ENCODE measurements at places on chromosomes 4 and X.

DNA sequence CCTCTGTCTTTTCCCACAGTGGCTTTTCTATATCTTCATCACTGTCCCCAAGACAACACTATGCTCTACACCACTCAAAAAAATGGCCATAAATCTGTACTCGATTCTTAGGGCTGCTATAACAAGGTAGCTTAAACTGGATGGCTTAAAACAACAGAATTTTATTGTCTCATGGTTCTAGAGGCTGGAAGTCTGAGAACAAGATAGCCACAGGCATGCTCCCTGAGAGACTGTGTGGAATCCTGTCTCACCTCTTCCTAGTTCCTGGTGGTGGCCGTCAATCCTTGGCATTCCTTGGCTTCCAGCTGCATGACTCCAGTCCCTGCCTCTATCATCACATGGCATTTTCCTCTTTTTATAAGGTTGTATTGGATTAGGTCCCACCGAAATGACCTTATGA lies 70.7 kb upstream of the DCLK2 start:
- no peak for DNase-seq

DNA sequence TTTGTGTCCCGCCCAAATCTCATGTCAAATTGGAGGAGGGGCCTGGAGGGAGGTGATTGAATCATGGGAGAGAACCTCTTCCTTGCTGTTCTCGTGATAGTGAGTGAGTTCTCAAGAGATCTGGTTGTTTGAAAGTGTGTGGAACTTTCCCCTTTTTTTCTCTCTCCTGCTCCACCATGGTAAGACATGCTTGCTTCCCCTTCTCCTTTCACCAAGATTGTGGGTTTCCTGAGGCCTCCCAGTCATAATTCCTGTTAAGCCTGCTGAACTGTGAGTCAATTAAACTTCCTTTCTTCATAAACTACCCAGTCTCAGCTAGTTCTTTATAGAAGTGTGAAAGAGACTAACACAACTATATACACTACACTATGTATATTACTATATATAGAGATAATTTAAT lies 697.8 kb upstream of the HS3ST1 start:
- DNase-seq, result no peak

- DNase-seq, result no peak
These were observed 19.0 kb downstream of the GAB1 start for GRCh38 chr4:143355540-143356217.

DNA sequence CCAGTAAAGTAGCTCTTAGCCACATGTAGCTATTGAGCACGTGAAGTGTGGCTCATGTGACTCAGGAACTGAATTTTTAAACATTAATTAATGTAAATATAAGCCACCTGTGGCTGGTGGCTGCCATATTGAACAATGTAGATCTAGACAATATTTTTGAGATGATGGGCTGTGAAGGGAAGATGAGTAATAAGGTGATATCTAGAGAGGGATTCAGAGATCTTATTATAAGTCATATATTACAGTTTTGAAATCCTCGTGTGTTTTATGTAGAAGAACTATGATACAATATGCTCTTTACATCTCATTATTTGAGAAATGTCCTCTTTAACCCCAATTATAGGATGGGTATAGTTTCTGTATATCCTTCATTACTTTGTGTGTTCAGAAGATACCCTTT lies 5.6 kb downstream of the GAR1 start:
- DNase-seq, result no peak

DNA sequence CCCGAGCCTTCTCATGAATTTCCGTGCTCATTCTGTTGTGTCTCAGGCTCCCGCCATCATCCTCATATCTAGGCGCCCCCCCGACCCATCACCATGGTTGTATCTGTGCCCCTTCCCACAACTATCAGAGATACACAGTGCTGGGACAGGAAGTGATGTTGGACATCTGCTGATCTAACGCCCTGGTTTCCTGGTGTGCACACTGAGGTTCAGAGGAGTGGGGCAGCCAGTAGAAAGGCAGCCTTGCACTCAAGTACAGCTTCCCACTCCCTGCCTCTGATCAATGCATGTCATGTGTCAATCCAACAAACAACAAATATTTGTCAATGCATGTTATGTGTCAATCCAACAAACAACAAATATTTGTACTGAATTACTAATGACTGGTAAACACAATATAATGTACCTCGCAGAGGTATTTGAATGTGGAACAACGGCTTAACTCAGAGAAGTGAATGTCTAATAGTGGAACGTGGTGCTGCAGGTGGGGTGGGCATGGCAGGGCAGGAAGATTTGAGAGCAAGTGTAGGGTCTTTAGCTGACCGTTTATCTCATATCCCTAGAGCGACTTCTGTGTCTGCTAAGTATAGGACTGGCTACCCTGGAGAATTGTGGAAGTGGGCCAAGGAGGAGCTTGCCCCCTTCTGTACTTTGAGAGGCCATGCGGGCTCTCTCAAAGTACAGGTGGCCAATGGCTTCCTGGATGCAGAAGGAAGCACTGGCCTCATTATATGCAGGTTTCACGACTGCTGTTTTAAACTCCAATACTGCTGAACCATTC lies 10.3 kb upstream of the SEL1L3 start:
- no peak for DNase-seq

DNA sequence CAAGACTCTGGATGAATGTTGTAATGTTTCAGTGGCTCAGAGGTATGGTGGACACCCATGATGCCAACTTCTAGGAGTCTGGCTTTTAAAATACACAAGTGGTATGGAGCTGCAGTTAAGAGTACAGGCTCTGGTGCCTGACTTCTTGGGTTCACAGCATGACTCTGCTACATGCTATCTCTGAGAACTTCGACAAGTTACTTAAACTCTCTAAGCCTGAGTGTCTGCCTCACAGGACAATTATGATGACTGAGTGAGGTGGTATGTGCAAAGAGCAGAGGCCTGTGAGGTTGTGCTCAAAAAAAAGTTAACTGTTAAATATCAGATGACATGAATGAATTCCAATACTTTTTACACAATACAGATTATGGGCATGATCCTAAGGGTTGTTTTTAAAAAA lies 90.9 kb upstream of the SRD5A3 start:
- DNase-seq, result no peak

- DNase-seq, result no peak
These were observed 3.0 kb upstream of the IRF2 start for GRCh38 chr4:184477201-184477999.

DNA sequence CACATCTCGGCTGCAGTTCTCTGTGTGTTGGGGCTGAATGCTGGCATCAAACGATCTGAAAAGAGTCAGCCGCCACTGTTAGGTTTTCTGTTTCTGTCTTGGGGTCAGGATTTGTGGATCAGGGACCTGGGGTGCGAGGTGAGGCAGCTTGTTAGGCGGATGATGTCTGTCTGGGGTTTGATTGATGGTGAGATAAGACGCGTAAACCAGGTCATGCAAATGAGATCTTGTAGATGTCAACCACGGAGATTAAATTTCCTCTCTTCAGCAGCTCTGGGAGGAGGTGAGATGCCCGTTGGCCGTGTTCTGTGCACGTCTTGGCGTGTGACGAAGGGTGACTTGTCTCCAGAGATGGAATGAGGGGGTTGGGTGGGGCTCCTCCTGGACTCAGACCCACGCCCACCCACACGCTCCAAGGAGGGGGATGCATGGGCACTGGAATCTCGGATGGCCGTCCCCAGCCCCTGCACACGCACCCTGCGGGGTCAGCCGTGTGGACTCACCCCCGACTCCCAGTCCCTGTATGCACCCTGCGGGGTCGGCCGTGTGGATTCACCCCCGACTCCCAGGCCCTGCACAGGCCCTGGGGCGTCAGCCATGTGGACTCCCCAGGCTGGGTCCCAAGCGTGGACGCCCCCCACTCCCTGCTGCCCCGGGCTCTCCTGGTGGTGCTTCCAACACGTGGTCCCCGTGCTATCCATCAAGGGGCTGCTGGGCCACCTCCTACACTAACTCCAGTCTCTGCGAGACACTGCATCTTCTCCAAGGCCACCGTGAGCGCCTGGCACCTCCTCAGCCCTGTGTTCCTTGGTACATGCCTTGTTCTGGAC lies 16.0 kb upstream of the UVSSA start:
- DNase-seq, result no peak

- no peak for DNase-seq
These were observed 36.4 kb upstream of the GPR174 start for GRCh38 chrX:79107891-79108718.

GRCh38 chr4:144565527-144566195 lies 80.3 kb upstream of the HHIP start:
- no peak for DNase-seq

GRCh38 chr4:47736555-47736954 lies 101.3 kb downstream of the CORIN start:
- DNase-seq, result no peak

- no peak for DNase-seq
These were observed 260.8 kb upstream of the VCX start for GRCh38 chrX:7582191-7582590.

DNA sequence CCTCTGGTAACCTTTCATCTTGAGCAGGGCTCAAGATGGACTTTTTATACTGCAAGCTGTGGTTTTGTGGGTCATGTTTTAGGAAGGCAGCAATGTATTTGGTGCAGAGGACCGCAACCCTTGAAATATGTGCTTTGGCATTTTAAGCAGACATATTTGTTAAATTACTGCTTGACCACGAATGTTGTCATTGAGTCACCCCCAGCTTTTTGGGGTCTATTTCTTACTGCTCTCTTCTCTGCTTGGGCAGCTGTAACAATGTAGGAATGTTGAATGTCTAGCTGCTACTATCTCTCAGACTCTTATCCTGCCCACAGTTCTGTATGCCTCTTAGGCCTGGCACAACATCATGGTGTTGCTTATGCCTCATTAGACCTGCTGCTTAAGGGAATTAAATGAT lies 6.0 kb downstream of the RBPJ start:
- DNase-seq, result no peak

DNA sequence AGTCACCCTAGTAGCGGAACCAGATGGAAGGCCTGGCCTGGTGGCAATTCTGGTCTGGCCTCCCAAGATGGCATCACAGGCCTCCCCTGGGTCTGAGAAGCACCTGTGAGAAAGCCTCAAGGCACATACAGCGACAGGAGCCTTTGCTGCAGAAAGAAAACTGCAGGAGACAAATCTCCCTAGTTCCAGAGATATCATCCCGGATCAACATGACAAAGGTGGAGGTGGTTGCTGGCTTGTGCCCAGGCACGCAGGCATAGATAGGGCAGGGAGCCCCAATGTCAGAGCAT lies 93.6 kb downstream of the BCOR start:
- DNase-seq, result no peak

DNA sequence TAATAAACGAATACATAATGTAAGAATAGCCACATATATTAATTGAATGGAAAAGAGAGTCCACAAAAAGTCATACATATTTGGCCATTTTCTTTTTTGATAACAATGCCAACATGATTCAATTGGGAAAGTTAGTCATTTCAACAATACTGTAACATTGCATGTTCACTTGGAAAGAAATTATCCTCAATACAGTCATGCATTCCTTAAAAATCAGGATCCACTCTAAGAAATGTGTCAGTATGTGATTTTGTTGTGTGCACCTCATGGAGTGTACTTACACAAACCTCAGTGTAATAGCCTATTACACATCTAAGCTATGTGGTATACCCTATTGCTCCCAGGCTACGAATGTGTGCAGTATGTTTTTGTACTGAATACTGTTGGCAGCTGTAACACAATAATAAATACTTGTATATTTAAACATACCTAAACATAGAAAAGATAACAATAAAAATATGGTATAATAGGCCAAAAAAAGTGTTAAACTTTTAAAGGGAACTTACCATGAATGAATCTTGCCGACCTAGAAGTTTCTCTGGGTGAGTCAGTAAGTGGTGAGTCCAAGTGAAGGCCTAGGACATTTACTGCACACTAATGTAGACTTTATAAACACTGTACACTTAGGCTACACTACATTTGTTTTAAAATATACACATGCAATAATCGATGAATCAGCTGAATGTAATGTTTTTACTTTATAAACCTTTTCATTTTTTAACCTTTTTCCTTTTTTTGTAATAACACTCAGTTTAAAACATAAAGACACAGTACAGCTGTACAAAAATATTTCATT lies 806.8 kb downstream of the PCDH18 start:
- DNase-seq, result no peak

- no peak for DNase-seq
These were observed 9.6 kb downstream of the ODAPH start for GRCh38 chr4:75565481-75565880.

DNA sequence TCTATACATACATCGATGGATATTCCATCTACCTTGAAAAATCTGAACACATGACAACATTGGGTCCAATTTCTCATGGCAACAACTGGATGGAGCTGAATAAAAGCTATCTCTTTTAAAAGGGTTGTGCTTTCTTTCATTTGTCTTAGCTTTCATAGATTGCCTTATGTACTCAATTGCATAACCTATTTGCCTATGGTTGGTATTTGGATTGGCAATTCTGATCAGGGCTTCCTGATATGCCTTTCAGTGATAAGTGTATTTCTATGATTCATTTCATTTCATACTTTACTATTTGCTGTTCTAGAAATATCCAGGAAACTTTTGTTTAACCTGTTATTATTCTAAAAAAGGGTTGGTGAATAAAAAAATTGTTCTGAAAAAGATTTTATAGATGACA lies 509.9 kb downstream of the GRXCR1 start:
- DNase-seq, result no peak

DNA sequence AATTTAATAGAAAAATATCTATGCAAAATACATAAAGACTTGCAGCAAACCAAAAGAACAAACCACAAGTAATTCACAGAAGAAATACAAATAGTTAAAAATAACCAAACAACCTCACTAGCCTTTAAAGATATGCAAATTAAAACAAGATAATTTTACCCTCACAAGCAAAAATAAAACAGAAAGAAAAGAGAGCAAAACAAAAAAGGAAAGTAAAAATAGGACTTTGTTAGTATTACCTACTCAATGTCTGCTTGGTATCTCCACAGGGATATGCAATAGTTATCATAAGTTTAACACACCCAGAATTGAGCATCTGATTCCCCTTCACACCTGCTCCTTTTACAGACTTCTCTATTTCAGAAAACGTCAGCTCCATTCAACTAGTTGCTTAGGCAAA lies 737.5 kb upstream of the MAGEB2 start:
- no peak for DNase-seq

GRCh38 chr4:1317177-1318045 lies 27.7 kb downstream of the MAEA start:
- no peak for DNase-seq

DNA sequence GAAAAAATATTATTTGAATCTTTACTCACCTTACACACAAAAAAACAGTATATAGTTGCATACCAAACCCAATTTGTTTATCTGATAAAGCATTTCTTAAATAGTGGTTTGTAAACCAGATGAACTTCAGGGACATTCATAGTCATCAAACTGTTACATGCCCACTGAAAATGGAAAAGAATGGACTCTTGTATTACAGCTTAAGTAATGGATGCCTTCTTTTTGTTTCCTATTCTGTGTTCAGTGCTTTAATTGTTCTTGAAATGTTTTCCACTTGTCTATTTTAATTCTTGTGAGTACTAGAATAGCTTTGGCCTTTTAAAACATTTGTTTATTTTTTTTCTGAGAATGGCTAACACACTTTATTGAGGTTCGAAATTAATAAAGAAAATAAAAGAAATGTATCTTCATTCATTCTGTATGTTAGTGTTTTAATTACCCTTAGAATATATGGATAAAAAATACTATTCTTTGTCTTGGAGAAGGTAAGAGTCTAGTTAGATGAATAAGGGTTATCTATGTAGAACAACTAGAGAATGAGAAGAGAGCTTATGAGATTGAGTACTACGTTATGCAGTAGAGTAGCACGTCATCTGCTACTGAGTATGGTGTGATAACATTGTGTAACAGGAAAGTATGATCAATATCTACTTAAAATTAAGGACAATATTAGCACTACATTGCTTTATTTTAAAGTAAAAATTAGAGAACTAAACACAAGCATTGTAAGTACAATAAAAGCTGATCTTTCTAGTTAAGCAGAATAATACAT lies 9.9 kb downstream of the CPEB2 start:
- DNase-seq, result no peak

Measured in left renal pelvis (tissue), 4 donors.